ENCODE measurements at places on chromosomes 16 and 17. TPM values are rescaled to one million over a fixed set of nuclear protein-coding genes. Genes with fewer than 3 reads are reported as not detected.

DNA sequence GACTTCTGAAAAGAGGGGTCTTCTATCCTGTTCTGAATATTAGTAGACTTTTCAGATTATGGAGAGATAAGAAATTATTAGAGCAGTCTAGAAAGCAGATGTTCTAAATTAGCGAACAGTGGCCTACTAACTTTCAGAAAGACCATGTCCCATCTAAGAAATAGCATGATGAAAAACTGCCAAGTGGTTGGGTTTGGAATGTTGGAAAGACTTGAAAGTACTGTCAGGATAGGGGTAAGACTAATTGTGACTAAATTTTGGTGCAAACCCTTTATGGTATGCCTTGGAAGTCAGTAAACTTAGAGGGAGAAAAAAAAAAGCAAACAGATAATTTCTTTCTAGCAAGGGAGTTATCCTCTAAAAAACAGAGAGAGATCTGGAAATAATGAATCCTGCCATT lies 41.1 kb downstream of the TANGO6 start:
- DNase-seq, result no peak

GRCh38 chr17:82021107-82021899 lies 1.4 kb downstream of the CENPX start:
- peak; percentile 49 for DNase-seq

- DNase-seq, result no peak
Observed at GRCh38 chr17:34443619-34444469, 80.8 kb upstream of the CCL1 start.

C17orf113 gene
- 0.22 TPM for total RNA-seq

KAT8 gene
- total RNA-seq, result 107 TPM

GRCh38 chr16:24141466-24141865 lies 114.7 kb upstream of the CACNG3 start:
- no peak for DNase-seq

- DNase-seq, result no peak
Observed at GRCh38 chr17:48484256-48484655, 46.6 kb downstream of the HOXB1 start.

TVP23A gene
- total RNA-seq, result not detected

KRTAP4-4 gene
- not detected for total RNA-seq

GRCh38 chr17:82595893-82596292 lies 52.4 kb downstream of the WDR45B start:
- DNase-seq, result no peak

- DNase-seq, result no peak
Observed at GRCh38 chr17:37759014-37759637, 14.3 kb upstream of the HNF1B start.

All from CD8-positive, alpha-beta T cell (primary cell).